Mucosa of descending colon (tissue), 3 donors: ENCODE measurements at places on chromosomes 6 and 20. TPM values are rescaled to one million over a fixed set of nuclear protein-coding genes. Genes with fewer than 3 reads are reported as not detected.

DNA sequence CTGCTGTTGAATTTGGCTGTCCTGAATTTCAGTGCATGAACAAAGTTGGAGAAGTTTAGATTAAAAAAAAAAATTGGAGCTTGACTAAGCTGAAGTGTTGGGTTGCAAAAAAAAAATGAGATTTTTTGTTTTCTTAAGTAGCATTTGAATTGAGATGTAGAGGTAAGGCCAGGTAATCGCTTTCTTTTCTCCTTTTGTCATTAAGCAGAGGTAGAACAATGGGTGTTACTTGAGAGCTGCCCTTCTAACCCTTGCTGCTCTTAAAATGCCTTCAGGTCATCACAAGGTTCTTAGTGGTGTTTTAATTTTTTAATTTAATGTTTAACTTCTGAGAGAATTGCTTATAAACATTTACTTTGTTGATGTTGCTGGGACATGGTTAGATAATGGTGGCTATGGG is 84.1 kb upstream of the PRDM1 start:
- DNase-seq: no peak

GRCh38 chr6:166903027-166903426 is 53.3 kb downstream of the RNASET2 start:
- no peak for DNase-seq

DNA sequence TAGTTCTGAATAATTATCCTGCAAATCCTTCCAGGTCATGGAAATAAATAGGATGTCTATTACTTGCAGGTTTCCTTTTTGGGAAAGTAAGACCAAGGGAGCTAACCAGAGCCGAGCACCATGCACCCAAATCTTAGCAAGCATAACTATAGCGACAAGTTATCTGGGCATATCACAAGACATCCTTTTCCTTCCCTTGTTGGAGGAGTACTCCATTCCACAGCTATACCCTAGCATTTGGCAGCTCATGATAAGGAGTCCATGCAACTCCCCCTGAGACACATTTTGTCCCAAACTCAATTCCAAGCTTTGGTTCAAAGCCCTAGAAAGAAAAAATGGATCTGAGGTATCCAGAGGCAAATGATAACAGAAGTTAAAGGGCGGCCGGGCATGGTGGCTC is 16.5 kb upstream of the ASCC3 start:
- DNase-seq: no peak

GRCh38 chr20:34579979-34580940 is 21.7 kb downstream of the MAP1LC3A start:
- peak; percentile 70 for DNase-seq

GRCh38 chr6:22940581-22941290 is 371.4 kb downstream of the HDGFL1 start:
- no peak for DNase-seq

DNA sequence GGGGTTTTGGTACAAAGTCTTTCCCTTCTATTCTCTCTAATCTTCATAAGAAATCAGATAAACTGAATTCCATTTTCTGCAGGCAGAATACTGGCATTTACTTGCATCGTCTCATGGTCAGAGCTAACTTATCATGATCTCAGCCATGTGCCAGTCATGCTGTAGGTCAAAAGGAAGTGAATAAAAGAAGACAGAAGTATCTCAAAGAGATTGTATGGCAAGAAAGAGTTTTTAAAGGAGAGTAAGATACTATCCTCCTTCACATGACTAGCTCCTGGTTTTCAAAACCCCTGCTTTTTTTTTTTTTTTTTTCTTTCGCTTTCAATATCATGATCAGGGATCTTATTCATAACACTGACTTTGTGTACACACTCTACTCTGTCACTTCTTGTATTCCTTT is 398.3 kb downstream of the C6orf118 start:
- no peak for DNase-seq

DNA sequence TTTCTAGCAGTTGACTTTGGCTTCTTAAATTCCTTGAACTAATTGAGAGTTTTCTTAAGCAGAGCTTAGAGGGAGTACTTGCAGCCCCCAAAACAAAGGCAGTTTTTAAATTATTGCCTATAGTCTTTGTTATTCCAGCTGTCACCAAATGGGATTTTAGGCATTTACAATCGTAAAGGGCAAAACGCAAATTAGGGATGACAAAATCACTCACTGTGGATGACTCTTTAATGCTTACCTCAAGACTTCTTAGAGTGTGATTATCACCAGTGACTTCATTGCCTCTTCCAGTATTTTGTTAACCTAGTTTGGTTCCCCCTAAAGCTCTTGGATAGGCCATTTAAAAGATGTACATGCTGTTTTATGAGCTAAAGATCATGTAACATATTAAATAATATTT is 126.8 kb downstream of the LRRC1 start:
- DNase-seq: no peak

DNA sequence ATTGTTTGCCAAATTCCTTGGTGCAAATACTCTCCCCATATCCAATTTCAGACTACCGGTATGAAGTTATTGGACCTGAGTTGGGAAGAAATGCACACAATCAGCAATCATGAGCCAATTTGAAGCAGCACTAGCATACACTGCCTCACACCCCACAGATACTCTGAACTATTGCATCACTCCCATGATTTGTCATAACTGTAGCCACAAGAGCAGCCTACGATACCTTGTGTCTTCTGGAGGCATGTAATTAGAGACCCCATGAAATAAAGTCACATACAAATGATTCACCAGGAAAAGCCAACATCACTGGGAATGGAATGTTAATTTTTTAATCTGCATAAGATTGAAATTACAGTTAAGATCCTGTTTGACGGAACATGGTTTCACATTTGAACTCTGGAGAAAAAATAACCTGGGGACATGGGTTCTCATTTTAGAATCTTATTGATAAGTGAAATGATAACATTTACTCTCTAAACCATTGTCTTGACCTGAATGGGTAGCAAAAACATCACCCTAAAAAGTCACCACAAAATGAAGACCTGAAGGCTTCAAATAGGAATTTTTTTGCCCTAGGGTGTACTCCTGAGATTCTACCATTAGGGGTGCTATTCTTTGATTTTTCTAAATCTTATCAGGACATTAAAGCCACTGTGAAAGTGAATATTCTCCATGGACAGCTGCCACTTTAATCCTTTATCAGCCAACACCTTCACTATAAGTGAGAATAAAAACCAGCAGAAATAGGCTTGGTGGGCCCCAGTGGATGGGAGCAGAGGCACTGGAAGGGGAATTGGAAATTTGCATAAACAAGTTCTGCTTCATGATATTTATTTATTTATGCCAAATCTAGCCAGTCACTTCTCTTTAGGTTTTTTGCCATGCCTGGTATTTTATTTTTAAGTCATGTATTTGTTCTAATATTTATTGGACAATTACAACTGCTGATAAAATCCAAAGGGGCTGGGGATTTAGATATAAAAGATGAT is 34.5 kb upstream of the HBS1L start:
- DNase-seq: no peak

- DNase-seq: no peak
These were observed 96.9 kb upstream of the BHLHE23 start for GRCh38 chr20:63103402-63104311.

- no peak for DNase-seq
These were observed 25.4 kb downstream of the FKBP1A start for GRCh38 chr20:1367479-1367878.

DNA sequence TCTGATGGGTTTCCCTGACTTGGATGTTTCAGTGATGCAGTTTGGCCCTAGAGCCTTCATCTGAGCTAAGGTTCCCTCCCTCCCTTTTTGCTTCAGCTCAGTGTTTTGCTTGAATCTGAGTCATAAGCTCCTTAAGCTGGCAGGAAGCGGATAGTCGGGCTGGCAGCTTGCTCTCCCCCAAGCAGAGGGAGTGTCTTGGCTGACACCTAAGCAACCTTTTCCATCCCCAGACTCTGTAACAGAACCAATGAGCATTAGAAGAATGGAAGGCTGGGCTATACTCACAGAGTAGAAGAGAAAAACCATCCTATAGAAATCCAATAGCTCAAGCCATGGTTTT is 98.3 kb downstream of the HAO1 start:
- no peak for DNase-seq

DNA sequence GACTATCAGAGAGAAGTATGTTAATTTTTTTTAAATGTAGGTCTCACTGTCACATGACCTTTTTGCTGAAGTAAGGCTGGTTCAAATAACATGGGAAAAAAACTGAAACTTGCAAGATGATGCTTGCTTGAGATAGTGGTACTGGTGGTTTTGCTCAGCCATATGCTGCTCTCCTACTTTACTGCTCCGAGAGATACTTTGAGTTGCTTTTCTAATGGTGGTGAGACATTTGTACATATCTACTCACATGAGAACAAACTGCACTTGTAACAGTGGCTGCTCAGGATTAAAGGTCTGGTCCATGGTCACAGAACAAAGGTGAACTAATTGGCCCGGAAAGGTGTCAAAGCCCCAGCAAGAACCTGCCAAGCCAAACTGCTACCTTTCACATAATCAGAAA is 106.2 kb upstream of the BEND3 start:
- no peak for DNase-seq

DNA sequence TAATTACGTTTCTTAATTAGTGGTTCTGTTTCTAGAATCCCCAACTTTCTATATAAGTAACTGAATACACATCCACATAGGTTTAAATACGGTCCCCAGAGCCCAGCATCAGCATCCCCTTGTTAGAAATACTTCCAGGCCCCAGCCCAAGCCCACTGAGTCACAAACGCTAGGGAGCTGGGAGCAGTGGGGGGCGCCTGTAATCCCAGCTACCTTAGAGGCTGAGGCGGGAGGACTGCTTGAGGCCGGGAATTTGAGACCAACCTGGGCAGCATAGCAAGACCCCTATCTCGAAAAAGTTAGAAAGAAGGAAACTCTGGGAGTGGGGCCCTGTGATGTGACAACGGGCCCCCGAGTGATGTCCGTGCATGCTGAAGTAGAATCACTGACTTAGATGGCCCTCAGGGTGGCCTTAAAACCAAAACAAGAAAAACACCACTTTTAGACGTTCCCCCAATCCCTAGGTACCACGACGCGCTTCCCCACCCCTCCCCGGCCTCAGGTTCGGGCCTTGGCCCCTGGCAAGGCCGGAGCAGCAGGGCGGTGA is 1.3 kb upstream of the PPP1R3G start:
- DNase-seq: no peak

- no peak for DNase-seq
These were observed 251.0 kb downstream of the RNGTT start for GRCh38 chr6:88712243-88712936.

GRCh38 chr20:57000441-57000968 is 265.9 kb downstream of the BMP7 start:
- no peak for DNase-seq

- DNase-seq: peak; percentile 83
These were observed at the start of gene STMND1 for GRCh38 chr6:17101422-17102257. Gene STMND1, plus strand, starts transcription at chr6:17102050. Its CDS starts 208 bp downstream, at chr6:17102258.

DNA sequence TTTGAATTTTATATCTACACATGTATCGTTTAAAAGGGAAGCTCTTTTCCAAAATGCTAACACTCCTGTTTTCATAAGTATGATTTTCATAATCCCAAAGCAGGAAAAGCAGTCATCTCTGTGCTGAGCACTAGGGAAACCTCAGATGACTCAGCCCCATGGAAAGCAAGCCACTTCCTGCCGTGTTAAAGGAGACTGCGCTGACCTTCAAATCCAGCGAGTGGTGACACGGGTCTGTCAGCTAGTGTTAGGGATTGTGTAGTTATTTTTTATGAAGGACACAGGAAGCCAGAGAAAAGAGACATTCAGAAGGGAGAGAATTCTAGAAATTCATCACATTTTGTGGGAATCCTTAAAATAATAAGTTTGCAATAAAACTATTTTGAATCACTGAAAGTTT is 57.0 kb upstream of the CD93 start:
- peak; percentile 43 for DNase-seq

- no peak for DNase-seq
These were observed 7.5 kb downstream of the FBXO5 start for GRCh38 chr6:152975204-152975915.

- DNase-seq: no peak
These were observed 19.5 kb downstream of the SRSF6 start for GRCh38 chr20:43477193-43477592.

- DNase-seq: no peak
These were observed 8.7 kb downstream of the REPS1 start for GRCh38 chr6:138979365-138979764.

- no peak for DNase-seq
These were observed 480.8 kb downstream of the TBC1D32 start for GRCh38 chr6:120853489-120853888.

- no peak for DNase-seq
These were observed 926 bp downstream of the PEX3 start for GRCh38 chr6:143451531-143451930.

- no peak for DNase-seq
These were observed 63.5 kb downstream of the HMGN3 start for GRCh38 chr6:79170959-79171358.

GRCh38 chr6:44572346-44572745 is 184.8 kb downstream of the CDC5L start:
- no peak for DNase-seq

GRCh38 chr6:123589317-123589716 is 47.4 kb downstream of the TRDN start:
- DNase-seq: no peak

DNA sequence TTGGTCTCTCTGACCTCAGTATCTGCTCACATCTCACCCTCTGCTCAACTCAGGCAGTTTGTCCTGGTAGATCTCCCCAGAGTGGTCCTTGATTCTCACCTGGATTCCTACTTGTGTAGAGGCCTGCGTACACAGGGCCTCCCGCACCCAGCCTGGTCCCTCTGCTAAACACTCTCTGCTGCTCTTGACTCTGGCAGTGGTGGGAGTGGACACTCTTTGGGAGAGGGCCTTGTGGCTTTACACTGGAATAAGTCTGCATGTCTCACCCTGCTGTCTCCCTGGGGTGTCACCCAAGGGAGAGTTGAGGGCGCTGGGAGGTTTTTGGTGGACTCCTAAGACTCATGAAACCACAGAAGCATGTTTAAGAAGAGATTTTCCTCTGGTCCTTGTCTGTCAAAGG is 57.3 kb upstream of the ECI2 start:
- DNase-seq: no peak

GRCh38 chr6:70954750-70955149 is 2.1 kb downstream of the B3GAT2 start:
- DNase-seq: no peak

- DNase-seq: peak; percentile 73
These were observed 541 bp downstream of the SNX21 start for GRCh38 chr20:45833883-45834796.

- no peak for DNase-seq
These were observed 9.0 kb upstream of the AFDN start for GRCh38 chr6:167817729-167818128.

- DNase-seq: no peak
These were observed 19.9 kb downstream of the UQCC2 start for GRCh38 chr6:33691456-33692077.

GRCh38 chr6:165562421-165563090 is 100.5 kb downstream of the PDE10A start:
- DNase-seq: no peak

SLC17A9 gene
- 4.8 TPM for total RNA-seq

LY6G6C gene
- total RNA-seq: not detected

NKX2-2 gene
- total RNA-seq: 0.81 TPM

CLVS2 gene
- 0.03 TPM for total RNA-seq

ADGRG6 gene
- 17.1 TPM for total RNA-seq

GNAS gene
- total RNA-seq: 583 TPM

SNX21 gene
- 13.8 TPM for total RNA-seq

BMP2 gene
- total RNA-seq: 64.5 TPM

SYCP2L gene
- 0.57 TPM for total RNA-seq

RAET1L gene
- not detected for total RNA-seq

RSPO3 gene
- total RNA-seq: 1.5 TPM

MYLK4 gene
- total RNA-seq: 0.41 TPM

FAM83C gene
- 0.41 TPM for total RNA-seq
